ENCODE measurements at places on chromosomes 7 and 10.

GRCh38 chr10:6200440-6200733 lies 2.3 kb upstream of the PFKFB3 start:
- no peak for DNase-seq

DNA sequence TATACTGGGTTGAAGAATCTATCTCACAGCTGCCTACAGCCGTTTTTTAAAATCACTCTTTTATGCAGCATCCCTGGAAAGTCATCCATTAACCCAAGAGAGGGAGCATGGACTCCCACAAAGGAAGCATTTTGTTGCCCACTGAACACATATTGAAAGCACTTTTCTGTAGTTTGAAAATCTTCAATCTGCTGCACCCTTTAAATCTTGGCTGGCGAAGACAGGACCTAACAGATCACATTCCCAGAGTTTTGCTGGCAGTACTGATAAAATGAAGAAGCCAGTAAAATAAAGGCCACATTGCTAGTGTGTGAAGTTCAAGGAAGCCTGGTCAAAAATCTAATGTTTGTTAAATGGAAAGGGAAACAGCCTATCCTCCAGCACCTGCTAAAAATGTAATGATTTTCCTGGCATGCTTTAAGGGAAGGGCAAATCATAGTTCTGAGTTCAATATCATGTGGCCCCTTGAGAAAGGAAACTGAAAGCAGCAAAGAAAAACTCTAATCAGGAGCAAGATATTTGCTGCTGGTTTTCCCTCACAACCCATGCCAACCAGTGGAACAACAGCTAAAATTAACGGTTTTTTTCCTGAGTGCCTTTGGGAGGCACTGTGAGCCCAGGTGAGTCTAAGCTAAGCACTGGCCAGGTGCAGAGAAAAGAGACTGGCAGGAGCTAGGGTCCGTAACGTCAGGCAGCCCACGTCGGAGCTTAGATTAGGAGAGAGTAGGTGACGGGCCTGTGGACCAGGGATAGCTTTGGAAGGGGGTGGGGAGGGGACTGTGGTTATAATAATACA lies 97.9 kb upstream of the PALS2 start:
- DNase-seq = no peak

DNA sequence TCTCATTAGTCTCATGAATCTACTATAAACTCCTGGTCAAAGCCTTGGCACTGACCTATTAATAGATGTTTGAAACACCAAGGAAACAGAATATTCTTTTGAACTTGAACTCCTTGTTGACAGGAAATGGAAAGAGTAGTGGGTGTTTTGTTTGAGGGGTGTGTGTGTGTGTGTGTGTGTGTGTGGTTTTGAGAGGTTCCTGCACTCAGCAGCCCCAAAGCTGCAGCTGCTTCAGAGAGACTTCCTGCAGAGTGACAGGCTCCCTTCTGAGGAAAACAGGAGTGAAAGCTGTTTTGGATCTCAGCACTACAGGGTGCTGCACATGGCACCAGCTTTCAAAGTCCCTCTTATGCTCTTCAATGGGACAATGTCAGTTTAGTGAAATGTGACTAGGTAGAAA lies 546.5 kb upstream of the STEAP1 start:
- DNase-seq = no peak

DNA sequence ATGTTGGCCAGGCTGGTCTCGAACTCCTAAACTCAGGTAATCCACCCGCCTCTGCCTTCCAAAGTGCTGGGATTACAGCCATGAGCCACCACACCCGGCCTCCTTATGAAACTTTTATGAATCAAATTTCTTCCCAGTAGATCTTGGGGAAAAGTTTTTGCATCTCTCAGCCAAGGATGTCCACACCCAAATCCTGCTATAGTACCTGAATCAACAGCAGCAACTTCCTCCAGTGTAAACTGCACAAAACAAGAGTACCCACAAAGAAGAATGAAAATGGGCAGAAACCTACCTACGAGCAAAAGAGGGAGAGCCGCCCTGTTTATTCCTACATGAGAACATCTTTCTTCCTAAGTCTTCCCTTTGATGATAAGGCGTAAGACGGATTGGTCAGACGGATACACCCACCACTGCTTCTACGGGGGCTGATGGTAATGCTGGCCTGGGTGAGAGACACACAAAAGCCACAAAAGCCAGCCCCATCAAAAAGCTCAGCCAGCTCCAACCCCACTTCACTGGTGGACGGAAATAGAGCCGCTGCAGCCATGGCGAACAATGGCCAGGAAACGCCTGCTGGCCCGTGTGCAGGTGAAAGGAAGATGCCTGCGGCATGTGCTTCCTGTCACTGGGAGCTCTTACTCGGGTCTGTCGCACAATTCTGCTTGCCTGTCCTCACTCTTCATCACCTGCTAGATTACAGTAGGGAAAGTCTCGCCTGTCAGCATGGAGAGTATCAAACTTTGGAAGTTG lies 10.4 kb downstream of the JCAD start:
- no peak for DNase-seq

DNA sequence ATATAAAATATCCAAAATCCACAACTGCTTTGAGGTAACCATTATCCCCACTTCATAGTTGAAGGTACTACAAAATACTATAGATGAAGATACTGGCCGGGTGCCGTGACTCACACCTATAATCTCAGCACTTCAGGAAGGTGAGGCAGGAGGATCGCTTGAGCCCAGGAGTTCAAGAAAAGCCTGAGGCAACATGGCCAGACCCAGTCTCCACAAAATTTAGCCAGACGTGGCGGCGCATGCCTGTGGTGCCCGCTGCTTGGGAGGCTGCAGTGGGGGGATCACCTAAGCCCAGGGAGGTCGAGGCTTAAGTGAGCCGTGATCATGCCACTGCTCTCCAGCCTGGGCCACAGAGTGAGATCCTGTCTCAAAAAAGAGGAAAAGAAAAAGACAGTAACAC lies 21.7 kb downstream of the TMEM254 start:
- DNase-seq = no peak

- DNase-seq = no peak
Observed at GRCh38 chr10:88157981-88158465, 294.6 kb downstream of the PTEN start.

DNA sequence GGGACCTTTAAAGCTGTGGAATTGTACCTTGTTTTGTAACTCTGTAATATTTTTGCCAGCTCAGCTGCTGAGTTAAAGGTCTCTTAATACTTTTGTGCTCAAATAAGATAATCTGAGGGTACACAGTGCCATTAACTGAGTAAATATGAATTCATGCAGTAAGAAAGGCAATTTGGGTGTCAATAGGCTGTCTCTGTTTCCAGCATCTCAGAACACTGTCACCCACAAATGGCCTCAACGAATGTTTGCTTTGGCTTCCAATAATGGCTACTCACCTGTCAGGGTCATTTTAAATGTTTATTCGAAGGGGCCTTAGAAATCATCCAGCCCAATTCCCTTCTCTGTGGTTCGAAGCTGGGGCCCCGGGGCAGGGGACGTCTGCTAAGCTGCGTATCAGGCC lies 225.4 kb downstream of the ZMYND11 start:
- no peak for DNase-seq

- DNase-seq = peak; percentile 76
Observed at GRCh38 chr10:43202224-43202656, 64.0 kb downstream of the CSGALNACT2 start.

- no peak for DNase-seq
Observed at GRCh38 chr7:48387932-48388331, 216.7 kb downstream of the ABCA13 start.

DNA sequence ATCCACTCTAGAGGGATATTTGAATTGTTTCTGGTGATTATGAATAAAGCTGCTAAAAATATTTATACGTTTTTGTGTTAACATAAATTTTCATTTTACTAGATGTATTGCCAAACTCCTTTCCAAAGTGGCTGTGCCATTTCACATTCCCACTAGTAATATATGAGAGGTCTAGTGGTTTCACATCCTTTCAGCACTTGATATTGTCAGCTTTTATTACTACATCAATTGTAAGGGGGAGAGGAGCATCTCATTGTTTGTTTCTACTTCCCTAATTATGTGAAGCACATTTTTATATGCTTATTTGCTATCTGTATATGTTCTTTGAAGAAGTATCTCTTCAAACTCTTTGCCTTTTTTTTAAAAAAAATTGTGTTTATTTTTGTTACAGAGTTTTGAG lies 184.5 kb downstream of the ADK start:
- no peak for DNase-seq

All from aorta (tissue), 5 donors.